ENCODE measurements at places on chromosomes 11 and 22.
A peak's percentile ranks its signal among the peaks of the same experiment; 100 is the strongest.

DNA sequence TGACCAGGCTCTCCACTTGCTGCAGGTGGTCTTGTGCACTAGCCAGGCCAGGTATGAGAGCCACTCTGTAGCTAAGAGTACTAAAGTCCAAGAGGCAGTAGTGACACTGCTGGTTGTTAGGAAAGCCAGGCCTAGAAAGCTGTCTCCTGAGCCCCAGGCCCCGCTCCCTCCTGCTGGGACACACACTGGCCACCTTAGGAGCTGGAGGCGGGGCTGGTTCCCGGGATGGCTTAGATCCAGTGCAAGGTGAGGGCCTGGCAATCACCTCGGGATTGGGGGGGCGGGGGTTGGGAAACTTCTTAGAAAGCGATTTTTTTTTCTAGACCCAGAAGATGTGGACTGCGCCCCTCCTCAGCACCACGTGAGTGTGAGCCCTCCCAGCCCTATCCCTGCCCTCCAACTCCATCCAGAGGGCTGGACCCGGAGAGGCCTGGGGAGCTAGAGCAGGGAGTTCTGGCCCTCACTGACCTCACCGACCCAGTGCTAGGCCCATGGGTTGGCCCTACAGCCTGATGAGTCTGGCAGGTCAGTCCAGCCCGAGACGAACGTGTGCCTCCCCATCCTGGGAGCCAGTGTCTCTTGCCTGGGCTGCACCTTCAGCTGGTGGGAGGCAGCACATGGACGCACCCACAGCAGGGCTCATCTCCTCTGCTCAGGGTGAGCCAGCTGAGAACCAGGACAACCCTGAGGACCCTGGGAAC lies 18.1 kb downstream of the SLC37A2 start:
- no peak for DNase-seq

DNA sequence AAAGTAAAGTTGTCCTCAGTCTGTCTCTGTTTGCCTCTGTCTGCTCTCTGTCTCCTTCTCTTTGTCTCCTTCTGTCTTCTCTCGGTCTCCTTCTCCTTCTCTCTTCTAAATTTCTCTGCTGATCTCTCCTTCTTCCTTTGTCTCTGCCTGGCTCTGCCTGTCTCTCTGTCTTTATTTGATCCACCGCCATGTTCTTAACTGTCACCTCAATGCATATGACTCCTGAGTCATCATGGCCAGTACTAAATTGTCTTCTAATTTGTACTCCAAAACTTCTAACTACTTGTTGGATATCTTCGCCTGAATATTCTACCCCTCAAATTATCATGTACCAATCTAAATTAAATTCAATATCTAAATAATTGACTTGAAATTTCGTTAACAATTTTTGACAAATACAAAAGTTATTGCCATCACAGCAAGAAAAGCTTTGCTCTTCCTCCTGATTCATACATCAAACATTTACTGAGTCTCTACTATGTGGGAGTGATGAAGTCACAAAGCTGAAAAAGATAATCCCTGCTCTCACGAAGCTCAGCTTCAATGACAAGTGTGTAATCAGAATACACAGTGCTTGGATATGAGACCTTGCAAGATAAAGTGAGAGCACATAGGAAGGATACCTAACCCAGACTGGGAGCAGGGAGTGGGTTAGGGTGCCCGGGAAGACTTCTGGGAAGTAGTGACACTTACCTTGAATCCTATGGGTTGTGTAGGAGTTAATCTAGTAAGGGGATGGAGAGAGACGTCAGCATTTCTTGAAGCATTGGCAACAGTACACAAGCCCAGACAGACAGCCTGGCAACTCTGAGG lies 193.0 kb downstream of the MAML2 start:
- DNase-seq, result no peak

DNA sequence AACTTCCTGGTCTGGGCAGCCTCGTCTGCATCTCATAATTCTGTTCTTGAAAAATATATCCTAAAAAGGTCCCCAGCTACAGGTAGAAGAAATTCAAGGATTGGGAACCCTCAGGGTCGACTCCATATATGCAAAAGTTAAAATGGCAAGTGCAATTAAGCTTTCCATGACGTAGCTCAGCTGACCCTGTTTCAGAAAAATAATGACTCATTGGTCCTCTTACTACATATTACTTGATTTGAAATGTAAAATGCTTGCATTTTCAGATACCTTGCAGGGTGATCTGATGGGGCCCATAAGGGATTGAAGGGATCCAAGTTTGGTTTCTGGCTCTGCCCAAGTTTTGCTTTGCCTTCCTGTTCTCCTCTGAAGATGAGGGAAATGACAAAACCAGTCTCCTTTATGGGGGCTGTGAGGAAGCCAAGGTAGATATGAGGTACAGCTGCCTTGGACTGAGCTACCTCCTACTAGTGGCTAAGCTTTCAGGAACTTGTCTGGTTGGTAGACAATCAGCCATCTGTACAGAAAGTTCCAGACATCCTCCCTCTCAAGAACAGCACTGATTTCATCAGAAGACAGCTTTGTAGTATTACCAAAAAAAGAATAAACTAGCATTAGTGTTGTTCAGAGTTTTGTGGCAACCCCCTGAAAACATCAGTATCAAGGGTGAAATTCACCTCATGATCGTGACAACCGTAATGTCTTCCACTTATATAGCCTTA lies 177.3 kb downstream of the DBX1 start:
- DNase-seq, result no peak

GRCh38 chr11:37843603-37844002 lies 1245.6 kb upstream of the RAG2 start:
- DNase-seq, result no peak

GRCh38 chr22:17633217-17633997 lies 4.9 kb upstream of the ATP6V1E1 start:
- DNase-seq, result no peak

- DNase-seq, result no peak
Measured at GRCh38 chr11:65429724-65430405, 7.3 kb downstream of the NEAT1 start.

GRCh38 chr11:107545101-107545514 lies 20.4 kb downstream of the ALKBH8 start:
- DNase-seq, result no peak

- peak; percentile 82 for DNase-seq
Measured at GRCh38 chr11:7571640-7572000, 57.8 kb downstream of the PPFIBP2 start.

DNA sequence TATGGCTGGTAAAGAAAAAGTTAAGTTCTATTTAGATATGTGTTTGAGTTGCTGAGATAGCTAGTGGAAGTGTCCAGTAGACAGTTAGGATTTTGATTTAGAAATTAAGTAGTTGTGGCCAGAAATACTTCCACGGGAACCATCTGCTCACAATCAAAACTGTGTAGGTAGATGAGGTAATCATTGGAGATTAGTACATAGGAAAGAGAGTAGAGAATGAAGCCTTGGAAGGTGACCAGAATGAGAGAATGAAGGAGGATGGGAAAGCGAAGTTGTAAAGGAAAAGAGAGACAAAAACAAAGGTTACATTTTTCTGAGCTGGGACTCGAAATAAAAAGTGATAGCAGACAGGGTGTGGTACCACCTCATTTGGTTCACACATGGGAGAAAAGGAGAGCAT lies 296.9 kb upstream of the SORL1-AS1 start:
- no peak for DNase-seq

DNA sequence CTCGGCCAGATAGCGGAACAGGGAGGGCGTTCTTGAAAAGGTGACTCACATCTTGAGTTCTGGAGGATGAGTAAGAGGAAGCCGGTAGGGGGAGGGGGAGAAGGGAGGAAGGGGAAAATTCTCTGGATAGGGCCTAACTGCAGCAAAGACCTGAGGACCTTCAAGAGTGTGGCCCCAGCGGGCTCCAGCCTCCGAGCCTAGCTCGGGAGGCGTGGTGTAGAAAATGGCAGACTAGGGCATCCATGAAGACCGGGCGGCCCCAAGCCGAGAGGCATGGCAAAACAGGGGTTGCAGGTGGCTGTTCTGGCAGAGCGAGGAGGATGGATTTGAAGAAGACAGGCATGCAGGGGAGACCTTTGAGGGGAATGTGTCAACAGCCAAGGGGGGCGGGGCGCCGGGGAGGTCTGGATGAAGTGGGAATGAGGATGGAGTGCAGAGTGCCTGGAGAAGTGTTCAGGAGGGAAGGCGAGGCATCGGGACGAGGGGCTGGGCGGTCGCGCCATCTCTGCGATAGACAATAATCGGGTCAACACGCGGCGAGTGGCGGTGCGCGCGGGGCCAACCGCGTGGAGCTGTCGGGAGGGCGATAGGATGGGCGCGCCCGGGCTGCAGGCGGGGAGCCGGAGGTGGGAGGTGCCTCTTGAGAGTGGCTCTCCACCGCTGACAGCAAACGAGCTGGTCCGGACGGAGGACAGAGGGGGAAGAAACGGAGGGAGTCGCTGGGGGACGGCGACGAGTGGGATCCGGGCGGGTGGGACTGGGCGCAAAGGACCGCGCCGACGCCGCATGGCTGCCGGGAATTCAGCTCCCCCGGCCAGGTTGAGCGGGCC lies 40.0 kb upstream of the CREB3L1 start:
- DNase-seq, result peak; percentile 85

DNA sequence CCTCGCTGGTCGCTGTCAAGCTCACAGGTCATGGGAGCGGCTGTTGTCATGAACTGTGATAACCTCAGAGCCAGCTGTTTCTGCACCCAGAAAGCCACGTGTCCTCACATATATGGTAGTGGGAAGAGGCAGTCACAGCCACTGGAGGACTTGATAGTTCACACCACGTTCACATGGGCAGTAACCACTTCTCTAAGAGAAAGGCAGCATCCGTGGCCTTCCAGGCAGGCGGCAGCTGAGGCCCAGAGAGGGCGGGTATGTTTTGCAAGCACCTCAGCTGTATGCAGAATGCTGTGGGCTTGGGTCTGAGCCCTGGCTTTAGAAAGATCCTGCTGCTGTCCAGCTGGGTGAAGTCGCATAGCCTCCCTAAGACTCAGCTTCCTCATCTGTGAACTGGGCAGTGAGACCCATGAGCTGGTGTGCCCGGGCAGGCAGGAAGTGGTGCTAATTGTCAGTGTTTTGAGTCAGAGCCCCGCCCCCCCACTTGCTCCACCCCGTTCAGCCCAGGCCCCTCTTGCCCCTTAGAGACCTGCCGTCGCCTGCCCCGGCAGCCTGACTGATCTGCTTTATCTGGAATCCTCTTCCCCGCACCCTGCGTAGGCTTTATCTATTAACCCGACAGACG lies 13.3 kb downstream of the TTC38 start:
- no peak for DNase-seq

DNA sequence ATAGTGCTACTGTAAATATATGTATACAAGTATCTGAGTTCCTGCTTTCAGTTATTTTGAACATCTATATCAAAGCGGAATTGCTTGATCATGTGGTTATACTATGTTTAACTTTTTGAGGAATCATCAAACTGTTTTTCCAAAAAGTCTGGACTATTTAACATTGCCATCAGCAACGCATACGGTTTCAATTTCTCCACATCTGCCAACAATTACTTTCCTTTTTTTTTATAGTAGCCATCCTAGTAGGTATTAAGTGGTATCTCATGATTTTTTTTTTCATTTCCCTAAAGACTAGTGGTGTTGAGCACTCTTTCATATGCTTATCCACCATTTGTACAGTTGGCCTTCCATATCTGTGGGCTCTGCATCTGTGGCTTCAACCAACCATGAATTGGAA lies 1.3 kb upstream of the UBE4A start:
- DNase-seq, result no peak

DNA sequence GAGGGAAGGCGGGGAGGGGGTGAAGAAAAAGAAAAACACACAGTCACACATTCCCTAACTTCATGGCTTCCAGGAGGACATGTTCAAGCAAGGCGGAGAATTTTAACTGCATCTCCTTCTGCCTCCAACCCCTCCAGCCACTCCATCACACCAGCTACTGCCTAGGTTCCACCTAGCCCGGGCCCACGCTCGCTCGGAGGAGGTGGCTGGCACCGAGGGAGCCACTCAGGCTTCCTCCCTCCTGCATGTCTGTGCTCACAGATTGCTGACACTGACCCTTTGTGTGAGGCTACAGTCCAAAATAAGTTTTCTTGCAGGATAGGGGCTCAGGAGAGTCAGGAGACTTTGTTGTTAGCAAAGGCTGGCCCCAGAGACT lies 9.4 kb upstream of the OPCML start:
- DNase-seq, result no peak

- no peak for DNase-seq
Measured at GRCh38 chr11:75154646-75155569, 4.0 kb downstream of the SLCO2B1 start.

DNA sequence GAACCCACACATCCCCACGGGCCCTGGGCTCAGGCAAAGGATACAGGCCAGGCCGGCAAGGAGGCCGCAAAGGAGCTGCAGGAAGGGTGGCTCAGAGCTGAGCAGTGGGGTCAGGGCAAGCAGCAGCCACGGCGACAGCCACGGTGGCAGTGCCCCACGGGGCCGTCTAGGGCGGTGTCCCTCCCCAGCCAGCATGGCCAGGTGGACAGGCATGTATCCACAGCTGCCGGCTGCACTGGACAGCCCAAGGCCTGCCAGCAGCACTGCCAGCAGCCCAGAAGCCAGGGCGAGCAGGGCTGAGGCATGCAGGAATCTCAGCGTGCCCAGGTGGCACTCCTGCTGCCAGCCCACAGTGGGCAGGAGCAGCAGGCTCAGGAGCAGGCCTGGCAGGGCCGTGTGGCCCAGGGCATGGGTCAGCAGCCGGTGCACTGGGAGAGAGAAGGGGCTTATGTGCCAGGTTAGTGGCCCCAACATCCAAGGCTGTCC lies 3.9 kb downstream of the RHBDD3 start:
- no peak for DNase-seq

GRCh38 chr11:11422411-11423128 lies 69.5 kb upstream of the CSNK2A3 start:
- DNase-seq, result no peak

DNA sequence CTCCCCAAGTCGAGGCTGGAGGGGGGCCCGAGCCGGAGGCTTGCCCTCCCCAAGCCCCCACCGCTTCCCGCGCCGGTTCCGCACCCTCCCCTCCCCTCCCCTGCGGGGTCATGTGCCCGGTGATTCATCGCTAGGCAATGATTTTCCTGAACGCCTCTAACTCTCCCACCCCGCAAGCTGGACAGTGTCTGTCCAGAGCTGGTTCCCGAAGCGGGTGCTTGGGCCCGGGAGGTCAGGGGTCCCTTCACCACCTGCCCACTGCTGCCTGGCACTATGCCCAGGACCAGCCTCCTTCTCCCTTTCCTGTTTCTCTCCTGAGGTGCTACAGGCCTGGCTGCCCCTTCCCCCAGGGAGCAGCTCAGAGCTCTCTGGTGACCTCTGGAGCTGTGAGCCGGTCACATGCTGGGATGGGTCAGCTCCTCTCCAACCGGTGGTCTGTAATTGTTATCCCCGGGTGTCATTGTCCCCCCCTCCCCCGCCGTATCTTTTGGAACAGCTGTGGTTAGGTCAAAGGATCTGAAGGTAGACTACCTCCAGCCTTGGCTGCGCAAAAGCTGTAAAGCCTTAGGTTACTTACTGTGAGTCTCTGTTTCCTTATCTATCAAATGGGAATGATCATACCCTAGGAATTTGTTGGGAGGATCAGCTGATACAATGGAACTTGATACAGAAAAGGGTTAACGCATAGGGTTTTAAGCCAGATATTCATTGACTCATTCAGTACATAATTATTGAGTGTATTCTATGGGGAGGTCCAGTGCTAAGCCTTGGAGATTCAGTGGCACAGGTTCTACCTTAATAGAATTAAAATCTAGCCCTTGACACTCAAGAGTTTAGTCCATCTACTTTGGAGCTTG lies 753 bp downstream of the STX3 start:
- DNase-seq, result peak; percentile 24

GRCh38 chr11:118696673-118697226 lies 17.3 kb upstream of the TREH start:
- DNase-seq, result no peak

GRCh38 chr11:115334932-115335788 lies 169.1 kb downstream of the CADM1 start:
- DNase-seq, result no peak

GRCh38 chr11:78304201-78304600 lies 113.4 kb downstream of the GAB2 start:
- DNase-seq, result no peak
